Activated CD4-positive, alpha-beta T cell treated with anti-CD3 and anti-CD28 coated beads for 4 hours (primary cell): ENCODE measurements at places on chromosomes 5 and 9.

- no peak for DNase-seq
These were observed 111.8 kb downstream of the SLC12A2 start for GRCh38 chr5:128195316-128195715.

DNA sequence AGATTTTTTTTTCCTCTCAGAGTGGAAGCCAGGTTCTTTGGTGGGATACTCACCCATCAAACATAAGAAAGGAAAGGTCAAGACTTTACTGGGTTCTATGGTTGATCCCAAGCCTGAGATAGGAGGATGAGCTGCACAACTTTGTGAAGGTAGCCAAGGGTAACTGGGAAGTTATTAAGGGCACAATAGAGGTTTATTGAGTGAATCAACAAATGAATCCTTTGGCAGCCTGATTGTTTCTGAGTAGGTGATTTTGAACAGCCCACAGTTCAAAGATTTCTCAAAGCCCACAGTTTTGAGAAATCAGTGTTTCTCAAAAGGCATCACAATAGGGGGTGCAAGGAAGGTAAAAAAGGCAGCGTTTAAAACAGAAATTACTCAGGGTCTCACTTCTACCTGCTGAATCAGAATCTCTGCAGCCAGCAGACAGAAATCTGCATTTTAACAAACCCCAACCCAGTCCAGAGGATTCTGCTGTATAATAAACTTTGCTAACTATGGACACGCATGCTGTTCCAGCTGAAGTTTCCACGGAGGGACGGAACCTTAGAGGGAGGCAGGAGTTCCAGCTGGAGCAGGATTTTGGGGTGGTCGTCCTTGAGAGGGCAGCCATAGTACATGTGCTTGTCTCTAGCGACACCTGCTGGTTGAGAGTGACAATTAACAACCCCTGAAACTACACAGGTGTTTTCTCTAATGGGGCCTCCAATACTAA, 32.7 kb upstream of the FSD1L start:
- DNase-seq, result peak; percentile 68

- peak; percentile 70 for DNase-seq
These were observed 14.3 kb downstream of the MCCC2 start for GRCh38 chr5:71601222-71602026.

- no peak for DNase-seq
These were observed 80.6 kb downstream of the RPS23 start for GRCh38 chr5:82197550-82197949.

DNA sequence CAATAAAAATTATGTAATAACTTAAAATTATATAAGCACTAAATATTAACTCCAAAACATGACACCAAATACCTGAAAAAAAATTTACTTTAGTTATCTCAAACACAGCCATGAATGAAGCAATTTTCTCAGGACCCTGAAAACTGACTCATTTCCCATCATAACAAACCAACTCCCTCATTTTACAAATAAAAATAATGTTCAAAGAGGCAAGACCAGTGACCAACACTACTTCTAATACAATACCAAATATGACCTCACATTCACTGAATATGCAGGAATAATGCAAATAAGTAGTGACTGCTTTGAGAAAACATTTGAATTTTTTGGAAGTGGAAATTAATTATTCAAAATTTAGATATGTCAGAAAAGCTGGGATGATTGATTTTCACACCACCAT, 21.6 kb downstream of the FBLL1 start:
- DNase-seq, result no peak

DNA sequence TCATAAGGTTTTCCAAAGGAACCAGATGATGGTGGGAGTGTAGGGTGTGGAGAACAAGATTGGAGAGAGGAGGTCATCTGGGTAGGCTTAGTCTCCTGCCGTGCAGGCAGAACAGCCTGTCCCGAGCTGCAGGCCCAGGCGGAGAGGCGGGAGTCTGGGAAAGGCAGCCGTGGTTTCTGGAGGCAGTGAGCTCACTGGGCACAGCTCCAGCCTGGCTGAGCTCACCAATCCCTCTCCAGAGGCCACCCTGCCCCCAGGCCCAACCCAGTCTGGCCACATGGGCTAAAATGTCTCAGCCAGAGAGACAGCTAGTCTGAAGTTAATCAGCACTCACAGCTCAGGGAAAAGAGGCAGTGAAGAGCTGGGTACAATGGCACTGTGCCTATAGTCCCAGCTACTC, 12.3 kb downstream of the P4HA2 start:
- DNase-seq, result no peak

DNA sequence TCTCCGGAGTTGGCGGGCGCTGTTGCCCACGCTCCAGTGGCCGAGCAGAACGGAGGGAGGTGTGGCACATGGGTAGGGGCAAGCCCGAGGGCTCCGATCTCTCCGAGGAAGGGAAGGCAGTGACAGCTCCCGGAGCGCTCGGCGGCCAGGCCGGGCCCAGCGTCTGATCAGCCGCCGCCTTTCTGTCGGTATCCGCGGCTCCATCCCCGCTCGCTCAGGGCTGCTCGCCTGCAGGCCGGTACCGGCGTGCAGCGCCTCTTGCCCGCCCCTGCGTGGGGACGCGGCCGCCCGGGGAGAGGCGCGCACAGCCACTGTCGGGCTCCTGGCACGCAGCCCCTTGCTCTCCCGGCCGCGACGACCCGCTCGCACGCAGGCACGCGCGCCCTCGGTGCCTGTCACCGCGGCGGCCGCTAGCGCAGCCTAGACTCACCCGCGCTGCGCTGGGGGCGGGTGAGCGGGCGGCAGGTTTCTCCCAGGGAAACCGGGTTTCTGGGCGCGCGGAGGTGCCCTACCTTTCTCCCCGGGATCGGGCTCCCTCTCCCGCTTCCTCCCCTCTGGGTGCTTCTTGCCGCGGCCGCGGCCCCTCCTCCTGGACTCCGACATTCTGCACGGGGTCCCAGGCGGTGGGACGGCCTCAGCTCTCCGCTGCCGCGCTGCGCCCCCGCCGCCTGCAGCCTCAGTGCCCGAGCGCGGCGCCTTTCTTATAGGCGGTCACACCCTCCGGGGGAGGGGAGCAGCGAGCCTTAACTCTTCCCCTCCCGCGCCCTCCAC, 108.4 kb downstream of the PSD2 start:
- no peak for DNase-seq

DNA sequence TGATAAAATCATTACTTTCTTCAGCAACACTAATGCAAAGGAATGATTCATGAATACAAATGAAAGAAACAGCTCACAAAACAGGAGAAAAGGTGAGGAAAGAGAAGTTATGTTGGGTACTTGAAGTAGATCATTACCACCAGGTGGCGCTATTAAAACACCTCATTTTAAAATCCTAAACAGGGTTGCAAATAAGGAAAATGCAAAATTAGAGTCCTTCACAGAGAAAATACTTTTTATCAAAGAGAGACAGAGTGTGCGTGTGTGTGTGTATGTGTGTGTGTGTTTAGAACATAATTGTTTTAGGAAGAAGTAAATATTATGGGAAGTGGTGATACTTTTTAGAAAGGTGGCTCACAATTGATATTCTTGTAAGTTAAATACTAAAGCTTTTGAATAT, 49.5 kb upstream of the CD180 start:
- peak; percentile 6 for DNase-seq
